ENCODE measurements at places on chromosomes 16 and 17.
A peak's percentile ranks its signal among the peaks of the same experiment; 100 is the strongest.

DNA sequence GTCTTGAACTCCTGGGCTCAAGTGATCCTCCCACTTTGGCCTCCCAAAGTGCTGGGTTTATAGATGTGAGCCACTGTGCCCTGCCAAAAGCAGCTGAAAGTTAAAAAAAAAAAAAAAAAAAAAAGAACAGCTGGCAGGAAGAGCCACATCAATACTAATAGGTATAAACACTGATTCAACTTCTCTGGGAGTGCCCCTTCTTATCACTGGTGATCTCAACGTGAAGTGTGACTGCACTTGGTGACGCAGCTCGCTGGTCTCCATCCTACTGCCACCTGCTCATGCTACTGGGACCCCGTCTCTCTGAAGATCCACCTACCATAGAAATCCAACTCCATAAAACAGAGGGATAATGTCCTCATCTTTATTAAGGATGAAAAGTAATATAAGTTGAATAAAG is 40.8 kb downstream of the RNF157 start:
- no peak for DNase-seq

DNA sequence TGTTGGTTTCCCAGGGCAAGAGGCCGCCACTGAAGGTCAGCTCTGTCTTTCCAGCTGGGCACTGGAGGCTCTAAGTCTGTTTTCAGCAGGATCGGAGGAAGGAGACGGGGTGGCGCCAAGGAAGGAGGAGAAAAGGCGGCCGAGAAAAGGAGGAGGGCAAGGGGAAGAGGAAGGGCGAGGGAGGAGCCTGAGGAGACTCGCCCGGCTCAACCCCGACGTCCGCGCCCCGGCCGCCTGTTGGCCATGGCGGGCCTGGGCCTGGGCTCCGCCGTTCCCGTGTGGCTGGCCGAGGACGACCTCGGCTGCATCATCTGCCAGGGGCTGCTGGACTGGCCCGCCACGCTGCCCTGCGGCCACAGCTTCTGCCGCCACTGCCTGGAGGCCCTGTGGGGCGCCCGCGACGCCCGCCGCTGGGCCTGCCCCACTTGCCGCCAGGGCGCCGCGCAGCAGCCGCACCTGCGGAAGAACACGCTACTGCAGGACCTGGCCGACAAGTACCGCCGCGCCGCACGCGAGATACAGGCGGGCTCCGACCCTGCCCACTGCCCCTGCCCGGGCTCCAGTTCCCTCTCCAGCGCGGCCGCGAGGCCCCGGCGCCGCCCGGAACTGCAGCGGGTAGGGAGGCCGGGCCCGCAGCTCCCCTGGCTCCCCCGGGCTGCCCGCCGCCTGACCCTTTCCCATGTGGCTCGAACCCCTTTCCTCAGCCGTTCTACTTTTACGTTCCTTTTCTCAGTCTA is at the start of gene RNF135:
Gene RNF135 (plus strand): TSS at position 209 of the 737 bp plus-strand sequence. CDS start 35 bp downstream, at position 244.
- peak; percentile 72 for DNase-seq

GRCh38 chr17:72416054-72416675 is 295.3 kb downstream of the SOX9 start:
- DNase-seq, result no peak

DNA sequence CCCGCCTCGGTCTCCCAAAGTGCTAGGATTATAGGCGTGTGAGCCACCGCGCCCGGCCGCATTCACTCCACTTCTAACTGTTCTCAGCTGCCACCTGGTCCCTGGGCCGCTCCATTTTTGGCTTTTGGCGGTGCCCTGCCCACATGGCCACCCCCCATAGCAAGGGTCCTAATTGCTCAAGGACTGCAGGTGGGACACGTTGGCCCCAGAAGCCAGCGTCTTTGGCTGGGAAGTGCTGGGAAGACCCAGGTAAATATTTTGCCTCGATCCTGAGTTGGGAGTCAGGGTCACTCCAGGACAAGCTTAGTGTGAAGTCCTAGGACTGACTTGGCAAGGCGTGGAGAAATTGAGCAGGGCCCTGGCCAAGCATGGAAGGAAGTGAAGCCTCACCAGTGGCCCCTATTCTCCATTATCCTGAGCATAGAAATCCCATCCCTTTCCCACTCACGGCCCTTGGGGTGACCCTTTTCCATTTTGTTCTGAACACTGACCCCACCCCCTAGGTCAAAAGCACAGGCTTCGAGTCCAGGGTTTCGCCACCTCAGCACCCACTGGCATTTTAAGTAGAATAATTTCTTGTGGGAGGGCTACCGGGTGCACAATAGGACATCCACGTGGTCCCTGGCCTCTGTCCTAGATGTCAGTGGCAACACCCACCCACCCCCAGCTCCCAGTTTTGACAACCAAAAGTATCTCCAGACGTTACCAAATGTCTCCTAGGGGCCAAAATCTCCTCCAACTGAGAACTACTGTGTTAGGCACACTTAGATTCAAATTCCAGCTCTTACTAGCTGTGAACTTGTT is 5.9 kb upstream of the WDR81 start:
- DNase-seq, result no peak

DNA sequence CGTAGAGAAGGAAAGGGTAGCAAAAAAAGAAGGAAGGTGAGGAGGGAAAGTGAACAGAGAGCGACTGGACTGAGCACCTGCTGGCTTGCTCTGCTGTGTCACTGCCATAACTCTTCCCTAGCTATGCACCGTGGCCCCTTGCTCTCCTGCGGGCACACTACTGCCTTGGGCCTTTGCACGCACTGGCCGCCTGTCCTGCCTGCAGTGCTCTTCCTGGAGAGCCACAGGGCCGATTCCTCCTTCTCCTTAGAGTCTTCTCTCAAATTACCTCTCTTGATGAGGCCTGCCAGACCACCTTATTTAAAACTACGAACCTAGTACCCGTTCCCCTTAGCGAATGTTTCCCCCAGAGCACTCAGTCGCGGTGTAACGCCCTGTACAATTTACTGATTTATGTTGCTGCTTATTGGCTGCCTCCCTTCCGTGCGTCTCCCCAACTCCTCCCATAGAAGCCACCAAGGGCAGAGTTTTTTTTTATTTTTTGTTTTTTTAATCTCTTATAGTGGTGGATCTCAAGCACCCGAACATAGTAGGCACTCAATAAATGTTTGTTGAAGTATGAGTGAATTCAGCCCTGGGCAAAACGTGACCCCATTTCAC is 70.3 kb downstream of the RAI1 start:
- DNase-seq, result no peak

- DNase-seq, result no peak
Observed at GRCh38 chr17:79292501-79292900, 217.9 kb downstream of the ENGASE start.

DNA sequence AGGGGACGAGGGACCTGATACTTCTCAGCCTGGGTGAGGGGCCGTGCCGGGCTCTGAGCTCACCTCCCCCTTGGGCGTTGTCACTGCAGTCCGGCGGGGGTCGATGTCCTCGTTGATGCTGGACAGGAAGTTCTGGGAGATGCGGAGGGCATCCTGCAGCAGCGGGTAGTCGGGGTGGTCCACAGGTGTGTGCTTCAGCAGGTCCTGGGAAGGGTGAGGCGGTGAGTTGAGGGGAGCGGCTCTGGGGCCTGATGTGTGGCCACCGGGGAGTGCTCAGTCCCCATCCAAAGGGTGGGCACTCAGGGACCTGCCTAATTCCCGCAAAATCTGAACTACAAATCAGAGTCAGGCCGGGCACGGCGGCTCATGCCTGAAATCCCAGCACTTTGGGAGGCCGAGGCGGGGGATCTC is 75.6 kb downstream of the TIMM22 start:
- no peak for DNase-seq

GRCh38 chr17:17572010-17572785 is 19.3 kb downstream of the PEMT start:
- DNase-seq, result no peak

GRCh38 chr17:13460261-13461000 is 141.3 kb downstream of the HS3ST3A1 start:
- no peak for DNase-seq

GRCh38 chr16:79887541-79888540 is 287.3 kb upstream of the MAF start:
- DNase-seq, result no peak

- DNase-seq, result no peak
Observed at GRCh38 chr17:5055543-5055942, 20.3 kb upstream of the SLC52A1 start.

DNA sequence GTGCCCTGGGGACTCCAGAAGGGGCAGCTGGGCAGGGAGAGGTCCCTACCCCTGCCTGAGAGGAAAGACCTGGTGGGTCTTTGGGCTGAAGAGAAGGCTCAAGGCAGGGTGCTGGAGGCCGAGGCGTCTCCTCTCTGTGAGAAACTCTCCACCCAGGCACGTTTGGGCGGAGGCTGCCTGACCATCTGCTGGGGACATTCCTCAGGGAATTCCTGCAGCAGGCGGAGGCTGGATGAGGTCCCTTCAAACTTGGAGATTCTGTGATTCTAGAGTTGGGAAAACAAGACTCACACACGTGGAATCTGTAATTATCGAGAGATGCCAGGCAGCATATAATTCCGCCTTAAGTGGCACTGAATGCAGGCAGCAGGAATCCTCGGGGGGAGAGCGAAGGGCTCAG is 21.1 kb upstream of the PHF12 start:
- no peak for DNase-seq

GRCh38 chr16:72739577-72739976 is 308.4 kb downstream of the ZFHX3 start:
- no peak for DNase-seq

GRCh38 chr17:82650723-82651122 is 2.5 kb upstream of the WDR45B start:
- no peak for DNase-seq

- no peak for DNase-seq
Observed at GRCh38 chr16:3042376-3042775, 4.0 kb upstream of the MMP25 start.

- DNase-seq, result no peak
Observed at GRCh38 chr17:72182371-72182873, 61.6 kb downstream of the SOX9 start.

DNA sequence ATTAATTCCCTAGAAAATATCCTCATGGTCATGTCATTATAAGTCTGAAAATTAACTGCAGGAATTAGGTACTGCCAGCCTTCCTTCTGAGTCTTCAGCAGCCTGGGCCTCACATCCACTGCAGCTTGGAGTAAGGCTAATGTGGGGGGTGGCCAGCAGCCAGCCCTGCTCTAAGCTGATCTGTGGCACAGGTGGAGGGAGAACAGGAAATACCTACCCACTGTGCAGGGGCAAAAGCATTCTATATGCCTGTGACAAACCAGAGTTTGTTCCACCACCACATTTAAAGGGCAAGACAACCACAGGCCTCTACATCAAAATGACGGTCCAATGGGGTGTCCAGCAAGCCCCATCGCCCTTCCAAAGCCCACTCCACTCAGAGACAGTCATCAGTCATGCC is 9.4 kb downstream of the NPRL3 start:
- DNase-seq, result no peak

GRCh38 chr17:73191443-73192205 is 1.2 kb upstream of the COG1 start:
- peak; percentile 50 for DNase-seq
